KBM-7 (cell line): ENCODE measurements at places on chromosomes 1 and 21.

DNA sequence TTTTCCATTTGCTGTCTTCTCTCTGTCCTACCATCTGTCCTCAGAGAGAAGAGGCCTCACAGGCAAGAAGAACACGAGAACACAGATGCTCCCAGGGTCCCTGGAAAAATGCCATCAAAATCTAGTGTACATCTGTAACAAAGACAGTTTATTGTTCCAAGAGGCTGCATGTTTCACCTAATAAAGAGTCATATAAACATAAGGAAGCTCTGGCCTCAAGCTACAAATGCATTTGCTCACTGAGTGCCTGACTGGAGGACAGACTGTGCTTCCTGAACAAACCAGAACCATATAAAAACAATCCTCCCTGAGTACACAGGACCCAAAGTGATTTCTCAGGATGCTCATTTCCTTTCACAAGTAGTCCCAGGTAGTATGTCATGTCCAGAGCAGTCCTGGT is 76.3 kb upstream of the SLC44A3 start:
- DNase-seq = no peak

DNA sequence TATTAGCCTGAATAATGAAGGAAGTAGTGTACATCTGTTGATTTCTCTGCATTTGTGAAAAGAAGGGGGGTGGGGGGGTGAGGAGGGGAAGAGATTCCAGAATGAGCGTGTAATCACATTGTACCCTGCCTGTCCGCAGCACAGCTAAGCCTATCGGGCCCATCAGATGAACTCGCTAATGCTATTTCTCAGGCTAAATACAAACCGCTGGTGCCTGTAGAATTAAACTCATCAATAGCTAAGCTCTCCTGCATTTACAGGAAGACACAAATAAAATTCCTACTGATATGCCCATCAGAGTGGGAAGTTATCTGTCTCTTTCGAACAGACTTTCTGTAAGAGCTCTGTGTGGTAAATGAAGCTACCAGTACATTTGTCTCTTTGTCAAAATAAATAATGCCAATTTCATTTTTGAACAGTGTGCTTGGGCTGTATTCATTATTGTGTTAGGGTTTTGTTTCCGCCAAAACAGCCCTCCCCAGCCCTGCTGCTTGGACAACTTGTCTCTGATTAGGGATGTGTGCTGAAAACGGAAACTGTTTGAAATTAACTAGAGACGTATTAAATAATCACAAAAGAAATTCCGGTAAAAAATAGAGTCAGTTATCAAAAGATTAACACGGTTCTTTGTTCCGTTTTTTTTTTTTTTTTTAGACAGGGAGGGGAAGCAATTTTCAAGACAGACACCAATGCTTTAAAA is 305.4 kb downstream of the TTLL7 start:
- DNase-seq = no peak

DNA sequence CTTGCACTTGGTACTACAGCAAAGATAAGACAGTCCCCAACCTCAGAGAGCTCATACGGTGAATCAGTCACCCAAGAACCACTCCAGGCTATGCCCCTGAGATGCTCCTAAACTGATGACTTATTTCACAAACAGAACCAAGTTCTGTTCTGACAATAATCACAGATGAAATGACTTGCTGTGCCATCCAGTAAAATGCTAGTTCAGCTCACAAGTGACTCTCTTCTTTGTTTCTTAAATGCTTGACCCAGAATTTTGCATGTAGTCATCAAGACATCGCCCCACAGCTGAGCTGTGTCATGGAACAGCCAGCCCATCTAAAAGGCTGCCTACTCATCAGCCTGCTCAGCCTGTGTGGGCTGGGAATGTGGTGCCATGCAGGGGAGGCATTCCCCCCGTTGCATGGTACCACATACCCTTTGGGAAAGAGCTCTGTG is 6.1 kb upstream of the SLC19A2 start:
- no peak for DNase-seq

- DNase-seq = no peak
These were observed 200.7 kb upstream of the RAB4A start for GRCh38 chr1:229070168-229070567.

DNA sequence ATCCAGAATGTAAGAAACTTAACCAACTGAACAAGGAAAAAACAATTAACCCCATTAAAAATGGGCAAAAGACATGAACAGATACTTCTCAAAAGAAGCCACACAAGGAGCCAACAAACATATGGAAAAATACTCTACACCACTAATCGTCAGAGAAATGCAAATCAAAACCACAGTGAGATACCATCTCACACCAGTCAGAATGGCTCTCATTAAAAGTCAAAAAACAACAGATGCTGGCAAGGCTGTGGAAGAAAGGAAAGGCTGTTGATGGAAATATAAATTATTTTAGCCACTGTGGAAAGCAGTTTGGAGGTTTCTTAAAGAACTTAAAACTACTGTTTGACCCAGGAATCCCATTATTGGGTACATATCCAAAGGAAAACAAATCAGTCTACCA is 51.2 kb downstream of the RGS4 start:
- DNase-seq = no peak
